ENCODE measurements at places on chromosomes 16 and 17.
A peak's percentile ranks its signal among the peaks of the same experiment; 100 is the strongest.

- no peak for DNase-seq
These were observed 28.9 kb upstream of the CMIP start for GRCh38 chr16:81415751-81416150.

- no peak for DNase-seq
These were observed 32.2 kb downstream of the FAM222B start for GRCh38 chr17:28810437-28810836.

GRCh38 chr17:6666077-6666521 lies 14.5 kb downstream of the C17orf100 start:
- no peak for DNase-seq

- DNase-seq = no peak
These were observed 36.1 kb upstream of the ERCC4 start for GRCh38 chr16:13883881-13884280.

DNA sequence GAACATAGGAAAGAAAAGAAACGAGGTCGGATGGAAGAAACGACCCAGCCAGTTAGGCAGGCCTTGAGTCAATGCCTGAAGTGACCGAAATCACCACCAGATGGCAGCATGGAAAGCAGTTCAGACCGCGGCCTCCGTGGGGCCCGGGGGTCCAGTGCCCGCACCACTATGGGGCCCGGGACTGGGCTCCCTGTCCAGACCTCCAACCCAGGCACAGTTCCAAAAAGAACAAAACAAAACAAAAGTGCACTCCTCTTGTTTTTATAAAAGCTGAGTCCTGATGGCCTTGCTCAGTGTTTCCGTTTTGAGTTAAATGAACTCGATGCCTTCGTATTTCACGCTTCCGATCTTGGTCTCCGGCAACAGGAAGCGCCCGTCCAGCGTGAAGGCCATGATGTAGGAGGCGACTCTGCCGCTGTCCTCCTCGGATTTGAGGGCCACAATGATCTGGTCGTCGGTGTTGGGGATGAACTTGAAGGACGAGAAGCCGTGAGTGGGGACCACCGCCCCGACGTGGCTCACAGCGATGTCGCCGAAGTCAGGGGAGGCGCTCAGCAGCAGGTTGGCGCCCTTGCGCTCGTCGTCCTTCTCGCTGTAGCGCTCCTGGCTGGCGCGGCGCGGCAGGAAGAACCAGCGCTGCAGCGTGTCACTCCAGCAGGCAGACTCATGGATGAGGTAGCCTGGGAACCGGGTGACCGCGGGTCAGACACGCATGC lies 13.7 kb upstream of the LGALS3BP start:
- peak; percentile 35 for DNase-seq

DNA sequence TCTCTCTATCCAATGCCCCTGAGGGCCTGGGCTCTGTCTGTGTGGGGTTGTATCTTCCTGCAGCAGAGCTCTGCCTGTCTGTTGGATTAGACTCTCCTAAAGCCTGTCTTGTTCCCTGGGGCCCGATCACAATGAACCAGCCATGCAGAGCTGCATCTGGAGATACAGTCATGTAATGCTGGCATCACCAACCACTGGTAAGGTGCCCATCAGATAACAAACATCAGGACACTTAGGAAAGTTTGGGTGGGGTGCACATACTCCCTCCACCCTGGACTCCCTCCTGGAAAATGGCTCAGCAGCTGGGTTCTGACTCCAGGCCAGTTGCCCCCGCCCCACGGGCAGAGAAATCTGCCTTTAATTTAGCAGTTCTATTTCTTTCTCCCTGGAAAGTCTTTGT lies 61.3 kb upstream of the BRD7 start:
- DNase-seq = no peak

DNA sequence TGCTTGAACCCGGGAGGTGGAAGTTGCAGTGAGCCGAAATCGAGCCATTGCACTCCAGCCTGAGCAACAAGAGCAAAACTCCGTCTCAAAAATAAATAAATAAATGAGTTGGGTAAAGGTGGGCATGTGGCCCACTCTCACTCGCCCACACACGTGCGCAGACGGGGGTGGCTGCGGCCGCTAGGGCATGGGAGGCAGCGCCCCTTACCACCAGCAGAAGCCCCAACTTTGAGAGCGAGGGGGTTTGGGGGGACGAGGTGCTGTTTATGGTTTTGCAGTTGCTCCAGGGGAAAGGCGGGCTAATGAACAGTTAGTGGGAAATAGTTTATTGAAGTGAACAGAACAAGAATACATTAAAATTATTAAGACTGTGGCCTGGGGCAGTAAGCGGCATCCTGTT lies 14.9 kb upstream of the RBFOX3 start:
- no peak for DNase-seq

DNA sequence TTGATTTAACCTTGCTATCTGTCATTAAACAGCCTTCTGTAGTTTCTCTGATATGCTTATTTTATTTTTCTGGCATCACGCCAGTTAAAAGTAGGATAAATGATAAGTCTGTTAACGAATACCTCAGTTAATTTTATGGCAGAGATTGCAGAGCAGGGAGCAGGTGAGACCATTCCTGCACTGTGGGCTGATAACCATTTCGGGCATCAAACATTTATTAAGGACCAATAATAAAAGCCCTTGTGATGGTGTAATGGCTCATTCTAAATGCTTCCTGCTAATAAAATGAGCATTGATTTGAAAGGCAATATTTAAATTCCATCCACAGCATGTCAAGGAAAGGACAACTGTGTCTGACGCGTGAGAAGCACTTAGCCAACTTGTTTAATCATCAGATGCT lies 94.1 kb downstream of the ASIC2 start:
- DNase-seq = no peak

DNA sequence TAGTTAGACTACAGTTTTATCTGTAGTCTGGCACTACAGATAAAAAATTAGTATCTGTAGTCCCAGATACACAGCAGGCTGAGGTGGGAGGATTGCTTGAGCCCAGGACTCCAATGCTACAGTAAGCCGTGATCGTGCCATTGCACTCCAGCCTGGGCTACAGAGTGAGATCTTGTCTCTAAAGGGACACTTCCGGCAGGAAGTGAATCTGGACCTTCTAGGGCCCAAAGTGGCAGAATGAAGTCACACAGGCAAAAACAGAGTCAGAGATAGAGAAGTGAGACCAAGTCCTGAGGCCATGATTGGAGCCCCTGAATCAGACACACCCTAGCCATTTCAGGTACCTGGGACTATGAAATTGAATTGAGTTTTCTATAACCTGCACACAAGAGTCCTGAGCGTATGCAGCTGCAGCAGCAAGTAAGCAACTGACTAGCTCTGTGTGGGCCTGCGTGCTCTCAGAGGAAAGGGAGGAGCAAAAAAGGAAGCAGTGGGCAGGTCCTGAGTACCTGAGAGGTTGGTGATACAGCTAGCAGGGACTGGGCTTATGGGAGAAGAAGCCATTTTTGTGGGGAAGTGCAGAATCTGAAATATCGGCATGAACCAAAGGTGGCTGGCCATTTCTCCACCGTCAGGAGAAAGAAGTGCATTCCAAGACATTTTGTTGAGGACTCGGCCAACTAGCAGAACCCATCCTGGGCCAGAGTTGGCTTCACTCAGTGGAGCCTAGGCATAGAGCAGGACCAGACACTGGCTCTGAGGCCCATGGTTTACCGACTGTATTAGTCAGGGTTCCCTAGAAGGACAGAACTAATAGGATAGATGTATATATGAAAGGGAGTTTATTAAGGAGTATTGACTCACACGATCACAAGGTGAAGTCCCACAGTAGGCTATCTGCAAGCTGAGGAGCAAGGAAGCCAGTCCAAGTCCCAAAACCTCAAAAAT lies 27.2 kb upstream of the BRD7 start:
- no peak for DNase-seq

- no peak for DNase-seq
These were observed 45.9 kb upstream of the CLEC19A start for GRCh38 chr16:19239511-19240155.
